Activated naive CD8-positive, alpha-beta T cell treated with anti-CD3 and anti-CD28 coated beads, Interleukin-2, amount 10 ng/mL, durations not matched to agents 7 days and 5 days (primary cell): ENCODE measurements at places on chromosomes 7 and 10. TPM values are rescaled to one million over a fixed set of nuclear protein-coding genes. Genes with fewer than 3 reads are reported as not detected.

Gene ERVW-1
- not detected for total RNA-seq

Gene CHAT
- total RNA-seq, result not detected

Gene ARHGAP22
- 0.26 TPM for total RNA-seq

Gene WDFY4
- total RNA-seq, result 1.5 TPM

Gene SEMA3A
- 3.3 TPM for total RNA-seq

Gene FANK1
- 0.69 TPM for total RNA-seq

Gene CADPS2
- not detected for total RNA-seq
